CD4-positive, alpha-beta T cell treated with Interleukin-2 at 100 ng/mL for 4 hours (primary cell): ENCODE measurements at places on chromosomes 11 and 22.

- DNase-seq: no peak
Measured at GRCh38 chr11:2555891-2556290, 111.1 kb downstream of the KCNQ1 start.

DNA sequence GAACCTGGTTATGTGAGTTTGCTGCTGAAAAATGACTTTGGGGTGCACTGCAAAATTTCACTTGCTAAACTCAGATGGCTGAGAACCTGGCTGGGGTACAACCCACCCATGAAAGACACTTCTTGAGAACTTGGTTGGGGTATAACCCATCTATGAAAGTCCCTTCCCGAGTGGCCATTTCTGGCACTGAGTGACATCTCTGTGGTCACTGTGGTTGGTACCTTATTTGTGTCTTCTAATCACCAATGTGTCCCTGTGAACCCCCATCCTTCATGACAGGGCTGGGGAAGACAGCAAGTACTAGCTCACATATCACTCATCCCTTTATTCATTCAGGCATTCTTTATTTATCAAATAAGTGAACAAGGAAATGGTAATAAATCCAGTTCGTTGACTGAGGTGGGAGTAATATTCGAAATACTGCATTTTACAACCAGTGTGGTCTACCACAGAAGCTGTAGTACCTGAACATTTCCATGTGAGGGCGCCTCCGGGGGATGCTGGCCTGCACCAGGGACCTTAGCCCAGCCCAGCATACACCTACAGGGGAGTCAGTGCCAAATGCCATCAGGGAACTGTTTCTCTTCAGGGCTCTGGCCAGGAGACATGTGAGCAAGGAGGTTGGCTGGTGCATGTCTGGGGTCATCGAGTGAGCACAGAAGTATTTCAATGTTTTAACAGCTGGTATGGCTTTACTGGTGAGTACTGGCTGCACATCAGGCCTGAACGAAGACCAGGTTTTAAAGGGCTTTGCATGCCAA lies 122.1 kb downstream of the CSNK2A3 start:
- DNase-seq: peak; percentile 14

DNA sequence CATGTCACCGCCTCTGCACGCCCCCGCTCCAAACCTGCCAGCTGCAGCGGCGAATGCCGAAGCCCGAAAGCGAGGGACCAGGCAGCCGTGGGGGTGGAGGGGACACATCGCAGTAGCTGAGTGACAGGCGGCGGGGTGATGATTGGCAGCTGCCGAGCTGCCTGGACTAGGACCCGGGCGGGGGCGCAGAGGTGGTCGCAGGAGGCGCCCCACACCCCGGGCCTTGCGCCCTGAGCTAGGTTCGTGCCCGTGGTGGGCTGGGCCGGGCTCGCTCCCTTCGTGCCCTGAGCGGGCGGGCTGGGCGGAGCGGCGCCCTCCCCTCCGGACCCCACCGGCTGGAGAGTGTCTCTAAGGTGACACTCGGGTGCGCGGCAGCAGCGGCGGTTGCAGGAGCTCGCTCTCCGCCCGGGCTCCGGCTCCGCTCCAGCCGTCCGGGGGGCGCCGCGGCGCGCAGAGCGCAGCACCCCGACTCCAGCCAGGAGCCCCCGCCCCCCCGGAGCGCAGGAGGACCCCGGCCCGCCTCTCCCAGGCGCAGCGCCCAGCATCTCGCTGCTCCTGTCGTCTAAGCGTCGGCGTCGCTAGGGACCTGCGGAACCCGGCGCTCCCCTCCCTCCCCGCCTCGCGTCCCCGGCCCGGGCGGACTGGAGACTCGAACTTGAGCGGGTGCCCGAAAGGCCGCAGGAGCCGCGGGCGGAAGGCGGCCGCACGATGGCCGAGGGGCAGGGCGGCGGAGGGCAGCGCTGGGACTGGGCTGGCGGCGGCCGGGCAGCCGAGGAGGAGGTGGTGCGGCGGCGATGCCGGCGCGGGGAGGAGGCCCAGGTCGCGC lies 14.5 kb upstream of the DGKZ start:
- no peak for DNase-seq

GRCh38 chr11:19979519-19979845 lies 180.8 kb downstream of the DBX1 start:
- no peak for DNase-seq
